Activated CD8-positive, alpha-beta memory T cell treated with anti-CD3 and anti-CD28 coated beads, Interleukin-2, amount 50 U/mL, for 48 hours (primary cell): ENCODE measurements at places on chromosomes 5 and 9.

- DNase-seq, result no peak
These were observed 103.2 kb downstream of the VAV2 start for GRCh38 chr9:133888809-133889491.

DNA sequence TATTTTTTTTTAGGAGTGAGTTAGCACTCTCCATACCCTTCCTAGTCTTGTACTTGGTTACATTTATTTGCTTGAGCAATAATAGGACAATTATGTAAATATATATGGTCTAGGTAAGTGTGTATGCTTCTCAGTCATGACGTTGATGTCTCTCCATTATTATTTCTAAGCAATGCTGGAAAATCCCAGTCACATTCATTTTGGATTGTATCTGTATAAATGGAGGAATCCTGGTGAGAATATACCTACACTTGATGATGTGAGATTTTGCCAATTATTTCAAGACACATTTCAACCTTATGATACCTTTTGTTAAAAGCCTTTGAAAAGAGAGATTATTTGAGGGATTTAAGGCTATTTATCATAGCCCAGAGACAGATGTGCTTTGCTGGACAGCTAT lies 2244.5 kb upstream of the WWC1 start:
- no peak for DNase-seq

GRCh38 chr5:67612961-67613360 lies 416.4 kb upstream of the CD180 start:
- DNase-seq, result no peak

DNA sequence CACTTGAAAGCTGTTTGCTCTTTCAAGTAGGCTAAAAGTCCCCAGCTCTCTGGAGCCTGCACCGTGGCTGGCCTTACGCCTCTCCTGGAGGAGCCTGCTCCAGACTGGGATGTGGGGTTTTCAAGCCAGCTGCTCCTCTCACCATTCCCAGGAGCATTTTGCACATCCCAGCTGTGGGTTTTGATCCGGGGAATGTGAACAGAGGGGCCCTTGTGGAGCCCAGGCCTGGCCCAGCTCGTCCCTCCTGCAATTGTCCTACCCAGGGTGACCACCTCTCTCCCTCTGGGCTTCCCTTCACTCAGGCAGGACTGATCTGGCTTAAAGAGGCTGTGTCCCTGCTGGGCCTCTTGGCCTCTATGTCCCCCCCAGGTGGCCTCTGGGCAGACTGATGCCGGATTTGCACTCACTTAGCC lies 32.5 kb upstream of the TIFAB start:
- DNase-seq, result no peak

DNA sequence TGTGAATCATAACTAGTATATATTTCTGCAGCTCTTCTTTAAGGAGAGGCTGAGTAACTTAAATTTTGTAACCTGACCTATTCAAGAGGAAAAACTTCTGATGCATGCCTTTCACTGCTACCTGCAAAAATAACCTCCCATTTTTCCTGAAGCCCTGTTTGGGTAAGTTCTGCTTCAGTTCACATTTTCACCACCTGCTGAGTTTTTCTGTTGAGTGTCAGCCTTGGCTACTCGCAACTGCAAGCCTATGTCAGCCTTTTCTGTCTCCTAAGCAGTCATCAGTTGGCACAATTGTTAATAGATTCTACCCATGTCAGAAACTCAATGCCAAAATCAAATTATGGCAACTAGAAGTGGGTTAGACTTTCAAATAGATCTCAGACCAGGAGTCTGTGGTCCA lies 8.2 kb upstream of the TNFAIP8 start:
- DNase-seq, result no peak

DNA sequence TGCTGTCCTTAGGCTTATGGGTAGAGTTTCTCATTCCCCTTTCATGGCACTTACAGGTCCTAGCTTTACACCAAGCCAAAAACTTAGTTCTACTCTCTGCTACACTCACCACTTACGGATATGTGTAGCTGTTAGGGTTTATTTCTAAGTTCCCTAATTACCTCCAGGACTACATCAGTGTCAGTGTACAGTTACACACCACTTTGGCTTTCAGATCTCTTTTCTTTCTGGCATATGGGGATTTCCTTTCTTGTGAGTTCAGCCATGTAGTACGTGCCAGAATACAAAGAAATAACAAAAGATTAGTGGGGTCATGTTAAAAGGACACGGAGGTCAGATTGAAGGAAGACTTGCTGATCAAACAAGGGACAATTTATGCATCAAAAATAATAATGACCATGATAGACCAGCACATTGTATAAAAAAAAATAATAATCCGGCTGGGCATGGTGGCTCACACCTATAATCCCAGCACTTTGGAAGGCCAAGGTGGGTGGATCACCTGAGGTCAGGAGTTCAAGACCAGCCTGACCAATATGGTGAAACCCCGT lies 41.8 kb downstream of the LYRM7 start:
- DNase-seq, result no peak

DNA sequence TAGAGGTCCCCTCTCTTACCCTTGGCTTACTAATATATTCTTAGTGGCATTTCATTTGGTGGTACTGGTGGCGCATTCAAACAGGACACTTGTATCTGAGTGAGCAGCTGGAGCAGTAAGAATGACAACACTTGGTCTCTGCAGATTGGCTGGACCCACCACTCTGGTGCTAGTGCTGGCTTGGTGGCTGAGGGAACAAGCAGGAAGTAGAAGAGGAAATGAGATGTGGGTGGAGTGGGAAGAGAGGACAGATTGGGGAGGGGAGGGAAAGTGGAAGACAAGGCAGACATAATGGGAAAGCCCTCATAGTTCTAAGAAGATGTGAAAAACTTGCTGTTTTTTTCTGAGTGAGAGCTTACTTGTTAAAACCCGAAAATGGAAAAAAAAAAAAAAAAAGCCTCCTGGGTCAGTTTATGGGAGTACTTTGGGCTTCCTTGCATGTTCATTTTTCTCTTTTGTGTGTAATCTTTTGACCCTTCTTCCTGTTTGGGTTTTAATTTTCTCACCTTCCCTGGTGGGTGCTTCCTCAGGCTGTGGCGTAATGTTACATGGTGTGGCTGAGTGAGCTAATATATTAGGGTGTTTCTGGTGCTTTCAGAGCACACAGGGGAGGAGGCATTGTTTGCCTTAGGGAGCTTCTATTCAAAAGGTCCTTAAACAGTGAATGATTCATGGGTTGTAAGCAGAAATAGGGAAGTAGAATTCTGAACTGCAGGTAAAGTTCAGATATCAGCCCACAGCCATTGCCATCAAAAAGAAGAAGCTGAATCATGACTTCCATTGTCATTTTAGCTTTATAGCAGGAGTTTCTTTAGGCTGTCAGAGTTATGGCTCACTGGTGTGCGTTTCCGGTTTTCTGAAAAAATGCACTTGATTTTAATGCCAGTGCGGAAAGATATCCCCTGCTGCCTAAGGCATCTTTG lies 52.3 kb downstream of the TLE4 start:
- DNase-seq, result peak; percentile 64

DNA sequence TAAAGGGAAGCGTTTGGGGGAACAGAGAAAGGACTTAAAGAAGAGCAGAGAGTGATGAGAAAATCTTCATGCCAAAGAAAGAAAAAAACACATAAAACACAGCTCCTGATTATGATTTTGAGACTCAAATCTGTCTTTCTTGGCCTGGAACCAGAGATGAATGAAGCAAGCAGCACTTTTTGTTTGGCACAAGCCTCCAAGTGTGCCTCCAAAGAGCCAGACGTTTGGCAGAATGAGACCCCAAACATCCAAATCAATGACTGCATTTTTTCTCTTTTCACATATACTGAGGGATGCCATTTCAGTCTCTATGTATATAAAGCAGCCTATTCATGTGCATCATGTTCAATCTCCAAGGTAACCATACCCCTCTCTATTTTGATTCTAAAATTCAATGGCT lies 424.2 kb downstream of the TUSC1 start:
- DNase-seq, result no peak

DNA sequence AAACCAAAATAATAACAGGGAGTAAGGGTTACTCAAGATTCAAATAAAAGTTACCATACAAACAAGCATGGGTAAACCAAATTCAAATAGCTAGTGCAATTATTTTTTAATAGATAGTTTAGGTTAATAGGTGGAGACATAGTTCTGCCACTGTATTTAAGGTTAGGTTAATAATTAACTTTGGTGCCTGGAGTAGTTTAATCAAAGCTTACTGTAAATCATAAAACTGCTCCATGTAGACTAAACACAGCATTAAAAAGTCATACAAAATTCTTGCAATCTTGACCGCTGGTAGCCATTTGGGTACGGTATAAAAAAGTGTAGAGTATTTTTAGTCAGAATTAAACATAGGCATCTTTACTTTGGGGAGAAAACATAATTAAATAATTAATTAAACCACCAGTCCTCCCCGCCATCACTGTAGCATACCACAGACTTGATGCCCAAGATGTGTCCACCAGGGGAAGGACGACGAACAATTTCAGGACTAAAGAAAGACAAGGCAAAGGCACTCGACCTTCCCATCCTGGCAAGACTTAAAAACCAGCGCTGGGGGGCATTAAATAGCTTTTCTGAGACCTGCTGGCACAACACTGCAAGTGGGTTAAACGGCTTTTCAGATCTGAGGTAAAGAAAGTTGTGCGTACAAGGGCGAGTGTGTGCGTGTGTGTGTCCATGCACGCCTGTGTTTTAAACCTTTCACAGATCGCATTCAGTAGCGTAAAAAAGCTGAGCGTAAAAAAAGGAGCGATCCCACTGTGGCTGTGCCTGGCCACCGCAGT lies 2.9 kb downstream of the SEMA6A start:
- DNase-seq, result no peak

DNA sequence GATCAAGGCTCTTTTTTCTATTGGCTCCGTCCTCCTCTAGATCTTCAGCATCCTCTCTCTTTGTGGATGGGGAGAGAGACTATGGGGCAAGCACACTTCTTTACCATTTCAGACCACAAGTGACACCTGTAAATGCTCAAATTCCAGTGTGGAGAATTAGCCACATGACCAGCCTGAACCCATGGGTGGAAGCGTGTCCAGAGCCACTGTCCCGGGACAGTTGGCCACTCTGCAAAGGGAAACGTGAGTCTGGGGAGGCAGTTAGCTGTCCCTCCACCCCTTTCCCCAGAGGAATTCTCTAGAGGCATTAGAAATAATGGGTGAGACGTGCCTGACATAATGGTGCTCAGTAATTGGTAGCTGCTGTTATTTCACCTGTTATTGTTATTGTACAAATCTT lies 40.9 kb downstream of the AMBP start:
- no peak for DNase-seq

- DNase-seq, result no peak
These were observed 129.7 kb upstream of the TMEM161B start for GRCh38 chr5:88398316-88398715.

DNA sequence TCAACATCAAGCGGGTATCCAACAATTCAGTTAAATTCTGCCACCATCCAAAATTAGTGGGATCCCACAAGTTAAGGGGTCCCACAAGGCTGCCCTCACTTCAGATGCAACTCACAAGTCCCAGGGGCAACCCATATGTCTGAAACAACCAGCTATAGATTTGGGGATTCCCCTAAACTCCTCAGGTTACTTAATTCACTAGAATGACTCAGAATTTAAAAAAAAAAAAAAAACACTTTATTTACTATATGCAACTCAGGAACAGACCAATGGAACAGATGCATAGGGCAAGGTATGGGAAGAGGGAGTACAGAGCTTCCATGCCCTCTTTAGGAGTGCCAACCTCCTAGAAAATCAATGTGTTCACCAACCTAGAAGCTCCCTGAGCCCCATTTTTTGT lies 15.1 kb downstream of the AUH start:
- no peak for DNase-seq

- DNase-seq, result no peak
These were observed 47.8 kb downstream of the KDM4C start for GRCh38 chr9:6805532-6805931.

- DNase-seq, result no peak
These were observed 3.1 kb downstream of the ISOC1 start for GRCh38 chr5:129097498-129098296.

DNA sequence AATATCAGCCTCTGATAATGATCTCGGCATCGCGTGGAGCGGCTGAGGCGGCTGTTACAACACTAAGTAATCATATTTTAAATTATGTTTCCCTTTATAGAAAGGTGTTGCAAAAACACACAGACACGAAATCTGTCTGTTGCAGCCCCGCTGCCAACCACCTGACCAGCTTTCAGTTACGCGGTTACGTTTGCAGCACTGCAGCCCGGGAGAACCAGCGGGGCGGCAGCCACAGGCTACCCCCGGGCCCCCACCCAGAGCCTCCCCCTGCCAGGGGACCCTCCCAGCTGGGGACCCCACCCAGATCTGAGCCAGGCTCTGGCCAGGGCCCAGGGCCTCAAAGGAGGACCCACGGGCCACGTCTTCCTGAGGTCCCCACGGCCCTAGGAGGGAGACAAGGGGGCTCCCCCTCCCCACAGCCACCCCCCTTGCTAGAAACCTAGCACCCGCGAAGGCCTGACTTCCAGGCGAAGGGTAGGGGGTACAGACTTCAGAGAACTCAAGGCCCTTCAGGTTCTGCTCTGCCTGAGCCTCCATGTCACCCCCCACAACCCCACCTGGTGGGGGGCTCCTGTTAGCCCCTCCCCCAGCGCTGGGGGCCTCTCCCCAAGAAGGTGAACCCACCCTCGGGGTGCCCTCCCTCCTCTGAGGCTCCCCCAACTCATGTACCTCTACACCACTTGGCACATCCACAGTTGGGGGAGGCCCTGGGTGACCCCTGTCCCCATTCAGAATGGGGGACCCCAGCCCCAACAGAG lies 6.0 kb downstream of the NACC2 start:
- peak; percentile 56 for DNase-seq

- DNase-seq, result no peak
These were observed 245.5 kb downstream of the ARRDC3 start for GRCh38 chr5:91137647-91138046.

DNA sequence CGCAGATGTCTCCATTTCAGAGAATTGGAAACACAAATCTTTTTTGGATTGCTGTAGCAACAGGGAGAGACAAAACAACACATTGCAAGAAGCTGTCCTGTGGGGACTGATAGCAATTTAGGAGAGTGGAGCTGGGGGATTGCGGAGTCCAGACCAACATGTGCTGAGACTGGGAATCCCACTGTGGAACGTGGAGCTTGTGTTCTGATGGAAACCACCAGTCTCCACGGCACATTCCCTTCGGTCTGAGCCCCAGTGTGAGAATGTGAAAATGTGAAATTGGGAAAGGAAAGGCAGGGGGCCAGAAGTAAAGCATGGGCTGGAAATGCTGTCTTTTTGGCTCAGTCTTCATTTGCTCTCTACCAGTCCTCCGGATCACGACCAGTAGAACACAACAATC lies 348.8 kb upstream of the TNC start:
- DNase-seq, result no peak

DNA sequence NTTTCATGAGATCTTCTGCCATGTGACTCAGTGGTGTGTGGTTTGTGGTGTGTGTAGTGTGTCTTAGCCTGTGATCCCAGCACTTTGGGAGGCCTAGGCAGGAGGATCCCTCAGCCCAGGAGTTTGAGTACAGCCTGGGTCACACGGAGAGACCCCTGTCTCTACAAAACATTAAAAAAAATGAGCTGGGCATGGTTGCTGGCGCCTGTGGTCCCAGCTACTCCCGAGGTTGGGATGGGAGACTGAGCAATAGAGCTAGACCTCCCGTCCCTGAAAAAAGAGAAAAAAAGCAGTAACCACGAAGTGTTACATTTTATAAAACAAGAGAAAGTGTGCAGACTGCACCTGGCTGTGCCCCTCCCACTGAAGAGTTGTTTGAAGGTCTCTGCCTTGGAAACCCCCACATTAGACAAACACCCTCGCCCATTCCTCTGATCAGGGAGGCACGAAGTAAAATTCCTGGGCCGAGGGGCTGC lies 21.2 kb upstream of the RNU6ATAC start:
- DNase-seq, result no peak

- DNase-seq, result no peak
These were observed 175.2 kb downstream of the PAX5 start for GRCh38 chr9:36858805-36859375.

- no peak for DNase-seq
These were observed 25.7 kb downstream of the TAS2R1 start for GRCh38 chr5:9604416-9604815.

- DNase-seq, result no peak
These were observed 68.7 kb upstream of the GRHPR start for GRCh38 chr9:37353791-37354190.
